ENCODE measurements at places on chromosomes 16 and 17.

DNA sequence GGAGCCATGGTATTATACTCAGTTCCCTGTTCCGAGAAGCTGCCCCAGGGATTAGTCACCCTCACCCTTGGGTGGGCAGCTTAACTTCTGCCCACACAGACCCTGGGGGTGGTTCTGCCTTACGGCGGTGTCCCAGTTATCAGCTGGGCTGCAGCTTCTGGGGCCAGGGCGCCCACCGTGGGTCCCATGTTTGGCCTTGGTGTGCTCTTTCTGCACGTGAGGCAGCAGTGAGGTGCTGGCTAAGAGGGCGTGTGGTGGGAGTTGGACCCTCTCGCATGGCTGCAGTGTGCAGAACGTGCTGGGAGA lies 46.7 kb downstream of the RAB11FIP3 start:
- DNase-seq, result no peak

DNA sequence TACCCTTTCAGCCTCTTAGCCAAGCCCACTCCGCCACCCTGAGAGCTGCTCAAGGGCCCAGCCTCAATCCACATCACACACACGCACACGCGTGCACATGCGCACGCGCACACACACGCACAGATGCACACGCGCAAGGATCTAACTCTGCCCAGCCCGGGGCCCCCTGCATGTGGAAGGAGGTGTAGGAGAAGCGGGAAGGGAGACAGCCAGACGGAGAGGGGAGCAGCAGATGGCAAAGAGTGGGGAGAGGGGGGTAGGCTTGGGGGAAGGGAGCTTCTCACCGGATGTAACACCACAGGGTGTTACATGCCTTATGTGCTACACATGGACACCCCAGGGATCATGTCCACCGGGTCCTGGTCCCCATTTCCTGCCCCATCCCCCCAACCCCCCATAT lies 15.3 kb downstream of the DLG4 start:
- DNase-seq, result peak; percentile 68

GRCh38 chr16:57240851-57241250 lies 4.2 kb upstream of the ARL2BP start:
- no peak for DNase-seq

- DNase-seq, result no peak
These were observed 54.2 kb upstream of the TRAP1 start for GRCh38 chr16:3771513-3771912.

DNA sequence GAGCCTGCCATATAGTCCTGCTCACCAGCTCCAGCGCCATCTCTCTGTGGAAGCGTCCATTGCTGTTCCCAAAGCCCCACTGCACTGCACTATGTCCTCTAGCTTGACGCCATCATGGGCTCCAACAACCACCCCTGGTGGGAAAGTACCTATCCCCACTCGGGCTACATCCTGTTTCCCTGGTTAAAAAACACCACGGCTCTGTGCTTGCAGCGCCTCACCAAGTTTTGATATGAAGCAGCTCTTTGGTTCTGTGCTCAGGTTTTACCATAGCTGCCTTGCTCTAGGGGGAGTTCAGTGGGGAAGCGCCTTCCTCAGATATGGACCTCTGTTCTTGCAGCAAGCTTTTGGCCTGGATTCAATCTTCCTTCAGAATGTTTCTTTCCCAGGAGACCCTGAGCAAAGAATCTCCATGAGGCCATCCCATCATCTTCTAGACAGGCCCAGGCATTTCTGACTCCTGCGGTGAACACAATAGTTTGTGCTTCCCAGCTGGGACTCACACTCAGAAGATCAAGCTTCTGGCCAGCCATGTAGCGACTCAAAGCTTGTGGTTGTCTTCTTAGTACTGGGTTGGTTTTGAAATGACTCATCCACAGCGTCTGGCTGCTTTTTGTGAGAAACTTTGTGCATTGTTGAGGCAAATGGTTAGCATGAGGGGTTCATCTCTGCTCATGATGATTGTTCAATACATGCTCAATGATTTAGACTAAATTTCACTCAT lies 39.5 kb downstream of the DYNLRB2 start:
- DNase-seq, result no peak

- DNase-seq, result peak; percentile 75
These were observed 37.7 kb upstream of the TOB1 start for GRCh38 chr17:50903604-50904517.

DNA sequence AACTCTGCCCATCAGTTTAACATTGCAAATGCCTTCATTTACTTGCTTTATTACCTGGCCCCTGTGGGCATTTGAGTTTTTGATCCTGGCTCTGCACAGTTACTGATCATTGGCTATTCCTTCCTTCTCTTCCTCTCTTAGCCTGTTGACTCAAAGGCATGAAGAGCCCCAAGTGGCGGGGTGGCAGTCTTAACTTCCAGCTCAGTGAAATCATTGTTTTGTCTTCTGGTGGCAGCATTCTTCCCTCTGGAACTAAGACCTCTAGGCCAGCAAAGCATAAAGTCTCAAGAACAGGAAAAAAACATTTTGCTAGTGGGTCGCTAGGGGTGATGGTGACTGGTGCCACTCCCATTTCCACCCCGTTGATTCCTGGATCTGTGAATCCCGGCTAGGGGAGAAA lies 52.3 kb upstream of the MRTFB start:
- DNase-seq, result no peak

- no peak for DNase-seq
These were observed 496.0 kb downstream of the CDH8 start for GRCh38 chr16:61540216-61540615.

- DNase-seq, result peak; percentile 22
These were observed 10.9 kb downstream of the CTRB2 start for GRCh38 chr16:75195811-75196790.

DNA sequence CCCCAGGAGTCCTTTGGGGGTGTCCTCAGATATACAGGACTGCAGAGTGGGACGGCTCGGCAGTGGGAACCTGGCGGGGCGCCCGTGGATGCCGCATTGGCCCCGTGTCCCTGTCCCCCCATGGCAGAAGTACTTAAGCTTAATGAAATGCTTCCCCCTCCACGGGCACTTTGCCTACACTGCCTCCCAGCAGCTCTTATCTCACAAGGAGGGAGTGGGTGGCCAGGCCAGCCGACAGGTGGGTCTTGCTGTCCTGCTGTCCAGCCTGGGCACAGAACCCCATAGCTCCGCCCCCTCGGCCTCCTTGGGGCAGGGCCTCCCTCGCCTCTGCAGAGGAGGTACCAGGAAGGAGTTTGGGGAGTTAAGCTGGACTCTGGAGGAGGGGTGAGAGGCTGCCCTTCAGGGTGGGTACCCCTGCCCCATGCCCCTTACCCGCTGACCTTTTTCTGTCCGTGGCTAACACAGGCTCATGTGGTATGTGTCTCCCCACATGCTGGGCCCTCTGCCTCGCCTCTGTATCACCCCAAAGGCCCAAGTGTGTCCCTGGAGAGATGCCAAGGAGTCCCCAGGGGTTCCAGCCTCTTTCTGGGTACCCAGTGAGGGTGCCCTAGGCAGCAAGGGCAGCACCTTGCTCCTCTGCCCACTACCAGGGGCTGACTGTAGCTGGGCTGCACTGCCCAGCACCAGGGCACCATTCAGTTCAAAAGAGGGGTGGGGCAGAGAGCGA lies 8.7 kb downstream of the THRA start:
- peak; percentile 98 for DNase-seq

- DNase-seq, result no peak
These were observed 256.5 kb upstream of the TNRC6C start for GRCh38 chr17:77701996-77702395.

- peak; percentile 91 for DNase-seq
These were observed 2.7 kb downstream of the XYLT1 start for GRCh38 chr16:17467923-17468540.
